ENCODE measurements at places on chromosomes 1 and 21.

DNA sequence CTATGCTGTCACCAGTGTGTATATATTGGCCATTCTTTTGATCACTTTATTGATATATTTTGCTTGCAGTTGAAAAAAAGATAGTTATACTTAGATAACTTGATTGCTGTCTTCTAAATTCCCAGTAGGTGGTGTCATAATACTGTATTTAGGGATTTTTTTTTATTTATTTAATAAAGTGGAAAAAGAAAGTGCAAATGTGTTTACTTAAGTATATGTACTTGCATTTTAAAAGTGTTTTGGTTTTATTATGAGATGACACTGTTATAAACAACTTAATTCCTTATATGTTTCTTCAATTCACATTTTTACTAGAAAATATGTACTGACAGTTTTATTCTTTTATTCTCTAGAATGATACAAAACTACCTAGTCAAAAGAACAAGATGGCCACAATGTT is 164.8 kb downstream of the USP25 start:
- no peak for DNase-seq

GRCh38 chr1:247287460-247287859 is 31.6 kb downstream of the VN1R5 start:
- no peak for DNase-seq

DNA sequence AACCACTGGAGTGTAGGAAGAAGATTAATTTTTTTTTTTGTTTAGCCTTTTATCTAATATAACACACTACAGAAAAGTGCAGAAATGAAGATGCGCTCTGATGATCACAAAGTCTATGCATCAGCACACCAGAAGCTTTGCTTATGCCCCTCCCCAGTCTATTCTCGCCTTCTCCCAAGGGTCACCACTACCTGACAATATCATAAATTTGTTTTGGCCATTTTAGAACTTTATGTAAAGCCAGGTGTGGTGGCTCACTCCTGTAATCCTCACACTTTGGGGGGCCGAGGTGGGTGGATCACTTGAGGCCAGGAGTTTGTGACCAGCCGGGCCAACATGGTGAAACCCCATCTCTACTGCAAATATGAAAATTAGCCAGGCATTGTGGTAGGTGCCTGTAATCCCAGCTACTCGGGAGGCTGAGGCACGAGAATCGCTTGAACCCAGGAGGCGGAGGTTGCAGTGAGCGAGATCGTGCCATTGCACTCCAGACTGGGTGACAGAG is 231.3 kb downstream of the FOXD2 start:
- DNase-seq = no peak

DNA sequence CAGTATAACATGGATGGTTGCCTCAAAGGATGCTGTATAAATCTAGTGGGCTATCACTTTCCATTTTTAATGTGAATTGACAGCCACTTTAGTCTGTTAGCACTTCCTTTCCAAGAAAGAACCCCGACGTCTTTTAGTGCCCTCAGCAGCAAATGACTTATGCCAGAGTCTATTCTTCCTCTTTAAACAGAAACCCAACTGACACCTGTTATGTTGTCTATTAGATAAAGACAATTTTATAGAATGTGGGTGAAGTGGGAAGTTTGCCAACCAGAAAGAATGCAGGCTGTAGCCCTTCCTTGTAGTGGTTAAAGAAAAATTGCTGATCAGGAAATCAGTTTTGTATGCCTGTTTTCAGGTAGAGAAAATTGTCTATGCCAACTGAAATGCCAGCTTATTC is 344.9 kb downstream of the ZNF326 start:
- no peak for DNase-seq

- no peak for DNase-seq
These were observed 232.6 kb downstream of the COL11A1 start for GRCh38 chr1:102875756-102876155.

DNA sequence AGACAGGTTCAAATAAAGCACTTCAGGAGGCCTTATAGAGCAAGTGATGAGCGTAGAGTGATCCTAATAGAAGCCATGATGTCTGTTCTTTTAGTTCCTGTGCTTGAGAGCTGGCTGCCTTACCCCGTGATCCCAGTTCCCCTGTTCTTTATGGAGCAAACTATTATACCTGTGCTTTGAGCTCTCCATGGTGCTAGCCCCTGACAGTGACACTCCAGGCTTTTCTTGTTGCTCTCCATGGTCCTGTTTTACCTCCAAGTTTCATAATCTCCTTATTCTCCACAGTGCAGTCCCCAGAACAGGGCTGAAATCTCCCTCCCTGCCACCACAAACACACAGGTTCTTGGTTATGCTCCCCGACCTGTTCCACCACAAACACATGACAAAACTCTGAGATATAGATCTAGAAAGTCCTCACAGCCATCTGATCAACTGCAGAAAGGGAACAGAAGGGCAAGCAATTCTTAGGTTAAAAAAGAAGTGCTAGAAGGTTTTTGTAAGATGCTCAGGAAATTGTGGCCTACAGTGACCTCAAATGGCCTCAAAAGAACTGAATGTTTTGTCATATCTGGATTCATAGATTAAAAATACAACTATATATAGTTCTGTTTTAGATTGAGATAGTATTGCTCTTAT is 6.0 kb downstream of the CADM3 start:
- DNase-seq = no peak

DNA sequence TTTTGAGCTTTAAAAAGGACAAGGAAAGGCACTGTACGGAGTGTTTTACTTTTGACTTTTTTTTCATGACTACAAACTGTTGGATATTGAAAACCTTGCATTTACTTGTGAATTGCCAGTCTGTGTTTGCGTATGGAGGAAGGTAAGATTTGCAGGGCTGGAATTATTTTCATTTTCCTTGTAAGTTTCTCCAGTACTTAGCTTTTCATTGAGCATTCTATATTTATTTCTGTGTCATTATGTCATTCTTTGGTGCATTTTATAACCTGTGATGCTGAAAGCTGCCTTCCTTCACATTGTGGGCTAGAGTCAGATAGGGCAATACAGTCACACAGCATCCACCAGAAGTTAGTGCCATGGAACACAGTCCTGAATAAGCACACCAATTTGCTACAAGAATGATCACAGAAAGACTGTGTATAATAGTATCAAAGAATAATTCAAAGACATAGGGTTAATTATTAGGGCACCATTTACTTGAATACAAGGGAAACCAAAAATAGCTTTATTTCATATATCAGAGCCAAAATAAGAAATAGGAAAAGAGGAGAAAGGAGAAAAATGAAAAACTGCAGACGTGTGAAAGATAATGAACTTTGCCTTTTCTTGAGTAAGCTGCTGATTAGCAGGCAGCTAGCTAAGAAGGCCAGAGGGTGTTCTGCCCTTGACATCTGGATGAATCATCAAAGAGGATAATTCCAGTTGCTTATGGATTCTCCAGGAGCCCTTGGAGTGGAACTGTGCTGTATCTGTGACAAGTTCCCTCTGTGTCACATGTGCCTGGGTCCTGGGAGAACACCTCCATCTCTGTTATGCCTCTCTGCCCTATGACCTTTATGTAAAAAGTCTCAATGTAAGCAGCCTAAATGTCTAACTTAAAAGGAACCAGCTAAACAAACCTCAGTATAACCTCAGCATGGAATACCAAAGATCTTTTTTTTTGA is 8.0 kb upstream of the FAM20B start:
- no peak for DNase-seq

DNA sequence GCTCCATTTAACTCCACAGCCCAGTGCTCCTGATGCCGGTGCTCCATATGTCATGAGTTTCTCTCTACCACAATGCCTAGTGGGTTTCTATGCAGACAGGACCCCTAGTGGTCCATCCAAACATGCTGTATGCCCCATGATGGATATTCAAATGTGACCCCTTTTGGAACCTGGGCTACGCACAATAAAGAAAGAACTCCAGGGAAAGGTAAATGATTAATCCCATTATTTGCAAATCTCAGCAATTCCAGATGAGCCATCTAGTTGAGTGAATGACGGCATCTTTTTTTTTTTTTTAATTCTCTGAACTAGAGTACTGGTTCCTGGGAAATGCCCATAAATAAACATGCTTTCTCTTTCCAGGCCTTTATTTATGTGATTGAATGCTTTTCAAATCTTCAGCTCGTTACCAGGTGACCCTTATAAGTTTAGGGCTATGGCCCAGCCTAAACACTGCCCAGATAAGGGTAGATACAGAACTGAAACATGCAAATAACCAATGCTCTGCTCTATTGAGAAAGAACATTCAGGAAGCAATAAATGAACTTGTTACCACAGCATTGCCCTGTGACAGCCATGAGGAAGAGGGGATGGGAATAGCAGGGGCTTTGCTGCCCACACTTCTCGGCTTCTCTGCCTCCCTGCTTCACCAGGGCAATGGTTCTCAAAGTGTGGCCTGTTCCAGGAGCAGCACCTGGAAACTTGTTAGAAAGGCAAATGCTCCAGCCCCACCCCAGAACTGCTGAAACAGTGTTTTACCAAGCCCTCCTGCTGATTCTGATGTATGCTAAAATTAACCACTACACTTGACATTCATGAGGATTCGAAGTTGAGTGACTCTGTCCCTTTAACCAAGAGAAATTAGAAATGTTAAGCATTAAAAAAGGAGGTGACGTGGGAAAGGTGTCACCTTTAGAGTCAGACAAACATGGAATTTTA is 151.7 kb downstream of the SEC16B start:
- DNase-seq = no peak

DNA sequence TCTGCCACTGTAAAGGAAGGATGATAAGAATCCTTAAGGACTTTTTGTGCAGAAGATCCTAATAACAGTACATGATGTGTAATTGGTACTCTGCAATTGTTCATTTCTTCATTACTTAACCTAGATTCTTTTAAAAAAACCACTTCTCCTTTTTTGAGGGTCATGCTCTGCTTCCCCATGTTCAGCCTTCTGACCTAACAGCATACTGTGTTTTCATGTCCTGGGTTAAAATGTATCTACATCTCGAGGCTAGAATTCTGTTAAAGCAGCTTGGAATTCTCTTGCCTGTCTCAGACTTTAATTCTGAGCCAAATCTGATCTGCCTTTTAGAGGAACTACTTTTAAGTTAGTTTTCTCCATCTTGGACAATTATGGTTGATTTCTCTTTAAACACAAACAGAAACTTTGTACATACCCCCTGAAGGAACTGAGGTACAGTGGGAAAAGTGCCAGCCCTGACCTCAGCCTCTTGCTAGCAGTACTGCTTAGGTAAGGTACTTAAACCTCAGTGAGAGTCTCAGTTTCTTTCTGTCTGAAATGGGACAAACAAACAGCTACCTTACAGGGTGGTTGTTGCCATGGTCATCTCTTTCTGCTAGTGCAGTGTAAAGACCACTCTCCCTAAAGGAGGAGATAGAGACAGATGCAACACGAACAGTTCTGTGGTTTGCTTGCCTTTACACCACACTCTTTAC is 103.2 kb upstream of the DYNLT5 start:
- DNase-seq = no peak

DNA sequence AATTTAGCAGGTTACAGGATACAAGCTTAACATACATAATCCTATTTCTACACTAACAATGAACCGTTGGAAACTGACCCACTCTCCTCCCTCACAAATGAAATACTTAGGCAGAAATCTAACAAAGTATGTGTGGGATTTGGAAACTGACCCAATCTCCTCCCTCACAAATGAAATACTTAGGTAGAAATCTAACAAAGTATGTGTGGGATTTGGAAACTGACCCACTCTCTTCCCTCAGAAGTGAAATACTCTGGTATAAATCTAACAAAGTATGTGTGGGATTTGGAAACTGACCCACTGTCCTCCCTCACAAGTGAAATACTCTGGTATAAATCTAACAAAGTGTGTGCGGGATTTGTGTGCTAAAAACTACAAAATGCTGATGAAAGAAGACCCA is 60.3 kb downstream of the TRAF5 start:
- no peak for DNase-seq

GRCh38 chr1:156527584-156527983 is 27.0 kb upstream of the MEF2D start:
- DNase-seq = no peak

DNA sequence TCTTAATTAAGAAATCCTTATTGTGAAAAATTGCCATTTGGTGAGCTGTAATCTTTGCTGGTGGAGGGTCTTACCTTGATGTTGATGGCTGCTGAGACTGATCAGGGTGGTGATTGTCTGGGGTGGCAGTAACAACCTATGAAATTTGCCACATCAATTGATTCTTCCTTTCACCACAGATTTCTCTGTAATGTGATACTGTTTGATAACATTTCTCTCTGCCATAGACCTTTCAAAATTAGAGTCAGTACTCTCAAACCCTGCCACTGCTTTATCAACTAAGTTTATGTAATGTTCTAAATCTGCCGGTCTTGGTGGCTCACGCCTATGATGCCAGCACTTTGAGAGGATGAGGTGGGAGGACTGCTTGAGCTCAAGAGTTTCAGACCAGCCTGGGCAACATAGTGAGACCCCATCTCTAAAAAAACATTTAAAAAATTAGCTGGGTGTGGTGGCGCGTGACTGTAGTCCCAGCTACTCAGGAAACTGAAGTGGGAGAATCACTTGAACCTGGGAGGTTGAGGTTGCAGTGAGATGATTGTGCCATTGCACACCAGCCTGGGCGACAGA is 5.0 kb downstream of the KPNA6 start:
- DNase-seq = no peak

- DNase-seq = no peak
These were observed 1.7 kb downstream of the KCNJ10 start for GRCh38 chr1:160068225-160068624.
